AG20443 (cell line): ENCODE measurements at places on chromosomes 2 and 18.

- no peak for DNase-seq
These were observed 384.2 kb downstream of the DSC3 start for GRCh38 chr18:30658306-30658705.

DNA sequence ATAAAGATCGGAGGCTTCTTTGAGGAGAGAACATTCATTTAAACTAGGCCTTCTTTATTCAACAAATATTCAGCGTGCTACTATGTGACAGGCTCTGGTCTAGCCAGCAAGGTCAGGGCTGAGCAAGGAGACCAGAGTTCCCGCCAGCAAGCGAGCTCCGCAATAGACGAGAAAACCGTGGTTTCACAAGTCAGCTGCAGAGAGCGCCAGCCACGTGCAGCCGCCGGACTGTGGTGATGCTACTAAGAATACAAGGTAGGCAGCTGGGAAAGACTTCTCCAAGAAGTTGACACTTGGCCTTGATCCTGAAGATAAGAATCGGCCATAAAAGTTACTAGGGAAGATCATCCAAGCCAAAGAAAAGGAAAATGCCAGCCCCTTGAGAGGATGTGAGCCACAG lies 533.7 kb upstream of the SALL3 start:
- DNase-seq = no peak

DNA sequence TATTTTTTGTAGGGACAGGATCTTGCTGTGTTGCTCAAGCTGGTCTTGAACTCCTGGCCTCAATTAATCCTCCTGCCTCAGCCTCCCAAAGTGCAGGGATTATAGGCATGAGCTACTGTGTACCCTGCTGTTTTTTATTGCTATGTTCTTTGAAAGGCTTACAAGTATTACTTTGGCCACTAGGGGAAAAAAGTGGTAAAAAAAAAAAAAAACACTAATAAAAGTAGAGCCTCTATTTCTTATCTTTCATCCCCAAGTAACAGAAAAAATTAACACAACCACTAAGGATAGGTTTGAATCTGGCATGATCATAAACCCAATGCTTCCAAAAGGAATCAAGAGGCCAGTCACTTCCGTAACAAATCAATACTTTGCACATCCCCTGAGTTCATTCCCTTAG lies 11.6 kb downstream of the NOL10 start:
- DNase-seq = no peak

GRCh38 chr2:217273851-217274250 lies 414.0 kb upstream of the TNP1 start:
- DNase-seq = no peak

DNA sequence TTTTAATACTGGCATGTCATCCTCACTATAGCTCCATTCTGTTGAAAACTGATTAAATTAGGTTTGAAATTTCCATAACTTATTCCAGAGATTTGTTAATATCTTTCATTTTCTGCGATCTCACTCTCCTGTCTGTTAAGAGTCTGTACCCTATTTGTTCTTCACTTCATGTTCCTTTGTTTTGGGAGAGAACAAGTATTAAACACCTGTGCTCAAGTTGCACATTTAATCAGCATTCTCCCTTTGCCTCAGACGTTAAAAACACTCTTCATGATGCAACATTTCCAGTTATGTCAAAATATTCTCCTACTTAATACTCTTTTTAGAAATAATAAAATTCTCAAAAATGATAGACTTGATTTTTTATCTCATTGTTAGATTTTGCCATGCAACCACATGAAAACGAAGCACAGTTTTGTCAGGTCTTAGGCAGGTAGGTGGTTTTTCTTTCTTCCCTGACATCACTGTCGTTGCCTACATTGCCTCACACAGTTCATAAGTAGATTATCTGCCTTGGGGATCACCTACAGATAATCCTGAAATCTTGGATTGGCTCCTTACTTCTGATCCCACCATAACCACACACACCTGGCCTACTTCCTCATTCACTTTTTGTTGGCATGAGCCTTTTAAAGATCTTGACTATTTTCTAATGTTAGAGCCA lies 109.9 kb downstream of the GAREM1 start:
- DNase-seq = no peak

DNA sequence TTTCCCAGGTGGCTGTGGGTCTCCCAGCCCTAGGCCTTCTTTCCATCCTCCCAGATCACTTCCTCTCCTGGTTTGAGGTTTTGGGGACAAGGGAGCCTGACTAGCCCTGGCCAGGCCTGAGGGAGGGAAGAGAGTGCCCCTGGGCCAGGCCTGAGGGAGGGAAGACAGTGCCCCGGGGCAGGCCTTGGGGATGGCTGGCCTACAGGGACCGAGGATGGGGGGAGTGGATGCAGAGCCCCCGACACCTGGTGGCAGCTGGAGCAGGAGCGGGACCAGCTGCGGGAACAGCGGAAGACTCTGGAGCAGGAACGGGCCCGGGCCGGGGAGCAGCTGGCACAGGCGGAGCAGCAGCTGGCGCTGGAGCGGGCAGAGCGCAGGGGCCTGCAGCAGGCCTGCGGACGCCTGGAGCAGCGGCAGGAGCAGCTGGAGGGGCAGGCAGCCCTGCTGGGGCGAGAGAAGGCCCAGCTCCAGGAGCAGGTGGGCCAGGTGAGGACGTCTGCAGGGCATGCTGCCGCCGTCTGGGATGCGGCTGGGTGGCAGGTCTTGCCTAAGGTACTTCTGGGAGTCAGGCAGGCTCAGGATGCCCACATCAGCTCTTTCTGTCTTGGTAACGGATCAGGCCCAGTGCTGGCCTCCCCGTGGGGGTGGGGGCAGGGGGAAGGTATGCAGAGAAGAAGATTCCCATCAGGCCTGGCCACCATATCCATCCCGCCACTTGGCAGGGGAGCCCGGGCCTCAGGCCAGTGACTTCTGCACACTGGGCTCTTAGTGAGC lies 29.2 kb downstream of the CROCC2 start:
- no peak for DNase-seq

DNA sequence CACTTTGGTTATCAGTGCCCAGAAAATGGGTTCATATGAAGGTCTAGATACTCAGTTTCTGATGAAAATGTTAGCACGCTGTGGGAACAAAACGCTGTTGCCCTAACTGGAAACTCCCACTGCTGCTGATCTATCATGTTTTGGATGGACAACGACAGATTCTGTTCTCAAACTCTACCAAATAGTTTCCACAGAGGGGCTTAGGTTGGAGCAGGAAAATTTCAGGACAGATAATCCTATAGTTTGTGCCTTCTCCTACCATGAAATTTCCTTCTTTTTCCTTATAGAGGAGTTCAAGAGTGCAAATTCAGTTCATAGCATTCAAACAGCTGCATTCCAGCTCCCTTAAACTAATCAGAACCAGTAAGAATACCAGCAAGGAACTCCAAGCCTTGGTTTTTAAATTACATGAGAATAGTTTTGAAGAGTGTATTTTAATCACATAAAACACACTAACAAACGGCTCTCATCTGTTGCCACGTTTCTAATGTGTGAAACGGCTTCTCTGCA lies 58.7 kb upstream of the RALBP1 start:
- no peak for DNase-seq

DNA sequence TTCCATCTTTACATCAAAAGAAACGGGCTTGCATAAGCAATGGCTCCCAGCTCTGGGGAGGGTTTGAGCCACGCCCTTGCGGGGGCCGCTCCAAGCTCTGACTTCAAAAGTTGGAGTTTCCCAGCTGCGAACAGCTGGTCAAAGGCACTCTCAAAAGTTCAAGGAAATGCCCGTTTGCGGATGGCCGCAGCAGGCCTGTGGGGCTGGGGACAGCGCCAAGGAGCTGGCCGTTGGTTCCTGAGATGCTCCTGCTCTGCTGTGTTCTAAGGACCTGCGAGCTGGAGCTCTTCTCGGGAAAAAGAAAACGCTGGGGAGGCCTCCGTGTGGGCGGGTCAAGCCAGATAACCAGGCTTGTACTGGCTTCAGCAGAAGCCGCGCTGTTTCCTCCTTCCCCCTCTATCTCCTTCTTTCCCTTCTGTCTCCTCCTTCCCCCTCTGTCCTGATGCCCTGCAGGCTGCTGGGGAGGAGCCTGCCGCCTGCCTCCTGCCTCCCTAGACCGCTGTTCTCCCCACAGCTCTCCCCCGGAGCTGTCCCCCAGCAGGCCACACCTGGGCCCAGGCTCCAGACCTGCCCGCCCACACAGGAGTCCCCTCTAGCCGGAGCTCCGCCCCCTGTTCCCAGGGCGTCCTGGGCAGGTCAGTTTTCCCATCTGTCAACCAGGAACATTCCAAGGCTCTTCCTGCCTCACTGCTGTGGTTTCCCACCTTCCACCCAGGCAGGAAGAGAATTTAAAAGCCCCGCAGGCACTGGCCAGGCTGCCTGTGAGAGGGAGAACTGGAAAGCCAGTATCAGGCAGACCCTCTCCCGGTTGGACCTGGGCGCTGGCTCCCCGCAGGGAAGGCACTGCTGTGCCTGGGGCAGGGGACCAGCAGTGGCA lies 14.1 kb downstream of the KLF11 start:
- peak; percentile 87 for DNase-seq

DNA sequence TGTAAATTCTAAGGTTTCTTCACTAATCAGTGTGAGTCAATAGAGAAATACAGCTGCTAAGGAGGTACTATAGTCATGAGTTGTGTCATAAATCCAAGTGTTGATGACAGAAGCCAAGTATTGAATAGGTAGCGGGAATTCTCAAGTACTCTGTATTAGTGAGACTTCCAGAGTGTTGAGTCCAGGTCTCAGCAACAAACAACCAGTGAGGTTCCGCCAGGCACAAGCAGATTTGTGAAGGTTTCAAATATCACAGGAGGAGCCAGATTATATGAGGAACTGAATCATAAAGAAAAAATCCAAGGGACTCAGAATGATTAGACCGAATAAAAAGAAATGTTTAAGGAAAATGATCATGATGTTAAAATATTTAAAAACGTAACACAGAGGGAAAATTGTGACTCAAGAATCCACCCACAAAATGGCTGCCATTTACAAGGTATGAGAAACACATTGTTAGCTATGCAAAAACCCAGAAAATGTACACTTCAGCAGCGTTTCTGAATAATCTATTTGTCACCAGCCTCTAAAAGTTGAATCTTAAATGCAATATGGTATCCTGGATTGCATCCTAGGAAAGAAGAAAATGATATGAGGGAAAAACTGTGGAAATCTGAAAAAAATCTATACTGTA lies 27.3 kb upstream of the EVA1A start:
- DNase-seq = peak; percentile 63

GRCh38 chr2:78056976-78057375 lies 534.8 kb upstream of the LRRTM4 start:
- DNase-seq = no peak

DNA sequence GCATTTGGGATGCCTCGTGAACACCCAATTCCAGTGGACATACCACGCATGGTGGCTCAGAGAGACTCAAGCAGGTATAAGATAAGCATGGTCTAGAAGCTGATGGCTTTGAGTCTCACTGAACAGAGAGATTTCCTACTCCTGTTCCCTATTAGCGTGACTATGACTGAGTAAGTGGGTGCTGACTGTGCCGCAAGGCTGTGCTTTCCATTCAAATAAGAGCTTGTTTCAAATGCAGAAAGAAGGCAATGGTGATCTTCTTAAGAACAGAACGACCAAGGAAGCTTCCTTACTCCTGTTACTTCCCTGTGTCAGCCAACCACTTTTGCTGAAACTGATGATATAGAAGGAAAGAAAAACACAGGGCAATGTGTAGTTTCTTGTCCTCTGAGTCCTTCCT lies 63.5 kb upstream of the IGFBP2 start:
- no peak for DNase-seq

DNA sequence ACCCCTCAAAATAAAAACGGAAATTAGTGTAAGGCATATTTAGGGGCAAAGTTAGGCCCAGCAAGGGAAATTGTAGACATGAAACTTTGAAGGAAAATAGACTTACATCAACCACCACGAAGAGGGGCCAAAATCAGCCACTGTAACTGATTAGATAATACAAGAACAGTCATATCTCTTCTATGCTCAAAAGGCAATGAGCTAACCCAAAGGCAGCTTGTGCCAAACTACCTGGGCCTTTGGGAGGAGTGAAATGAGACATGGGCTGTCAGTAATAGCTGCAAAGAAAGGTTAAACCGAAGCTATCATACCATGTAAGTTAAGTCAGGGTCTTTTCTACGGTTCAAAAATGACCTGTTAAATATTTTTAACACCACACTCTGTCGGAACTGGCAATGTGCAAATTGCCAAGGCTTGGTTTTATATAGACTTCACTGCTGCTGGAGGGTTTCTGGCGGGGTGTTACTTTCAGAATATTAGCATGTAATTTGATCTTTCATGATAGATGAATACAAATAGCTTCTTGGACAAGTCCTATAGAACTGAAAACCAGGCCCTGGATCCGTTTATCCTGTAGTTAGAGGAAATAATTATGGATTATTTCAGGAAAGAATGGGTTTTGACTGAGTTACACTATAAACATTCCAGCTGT lies 69.6 kb downstream of the ACVR1 start:
- no peak for DNase-seq

GRCh38 chr18:40417501-40417900 lies 1537.5 kb upstream of the PIK3C3 start:
- no peak for DNase-seq

DNA sequence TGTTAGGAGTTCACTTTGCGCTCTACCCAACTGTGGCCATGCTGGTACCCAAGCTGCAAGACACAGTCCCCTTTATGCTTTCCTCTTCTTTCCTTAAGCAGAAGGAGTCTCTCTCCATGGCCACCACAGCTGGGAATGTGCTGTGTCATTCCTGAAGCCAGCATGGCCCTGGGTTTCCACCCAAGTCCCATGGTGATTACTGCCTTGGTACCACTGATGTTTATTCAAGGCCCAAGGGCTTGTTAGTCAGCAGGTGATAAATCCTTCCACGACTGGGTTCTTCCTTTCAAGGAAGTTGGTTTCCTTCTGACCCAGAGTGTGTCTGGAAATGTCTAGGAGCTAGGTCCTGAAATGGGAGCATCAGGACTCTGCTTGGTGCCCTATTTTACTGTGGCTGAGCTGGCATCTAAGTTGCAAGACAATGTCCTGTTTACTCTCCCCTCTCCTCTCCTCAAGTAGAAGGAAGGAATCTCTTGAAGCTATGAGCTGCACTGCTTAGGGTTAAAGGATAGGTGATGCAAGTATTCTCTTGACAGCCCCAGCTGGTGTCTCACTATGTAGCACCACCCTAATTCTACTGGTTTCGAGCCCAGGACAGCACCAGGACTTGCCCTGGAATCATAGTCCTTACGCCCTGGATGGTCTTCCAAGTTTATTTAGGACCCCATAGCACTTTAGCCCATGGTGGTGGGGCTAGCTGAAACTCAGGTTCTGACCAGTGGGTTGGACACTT lies 18.7 kb upstream of the NUP35 start:
- DNase-seq = no peak

GRCh38 chr2:202033317-202034248 lies at the start of gene FZD7:
FZD7 (plus strand) TSS chr2:202033855; CDS start chr2:202034648, 793 bp downstream.
- peak; percentile 95 for DNase-seq
